ENCODE measurements at places on chromosomes 4 and X.

DNA sequence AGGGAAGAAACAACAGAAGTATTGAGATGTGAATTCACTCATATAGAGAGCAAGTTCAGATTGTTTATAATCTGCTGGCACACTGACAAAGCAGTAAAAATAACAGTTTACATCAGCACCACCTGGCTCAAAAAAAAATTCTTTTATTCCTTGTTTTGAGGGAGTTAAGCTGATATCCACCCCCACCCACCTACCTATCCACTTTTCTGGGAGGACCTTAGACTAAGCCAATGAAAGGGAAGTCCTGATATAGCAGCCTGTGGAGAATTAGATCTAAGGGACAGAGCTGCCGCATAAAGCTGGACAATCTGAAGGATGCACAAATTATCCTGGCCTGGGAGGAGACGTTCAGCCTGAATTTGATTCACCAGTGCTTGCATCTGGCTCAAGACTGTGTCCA is 264.5 kb downstream of the RCHY1 start:
- no peak for DNase-seq

DNA sequence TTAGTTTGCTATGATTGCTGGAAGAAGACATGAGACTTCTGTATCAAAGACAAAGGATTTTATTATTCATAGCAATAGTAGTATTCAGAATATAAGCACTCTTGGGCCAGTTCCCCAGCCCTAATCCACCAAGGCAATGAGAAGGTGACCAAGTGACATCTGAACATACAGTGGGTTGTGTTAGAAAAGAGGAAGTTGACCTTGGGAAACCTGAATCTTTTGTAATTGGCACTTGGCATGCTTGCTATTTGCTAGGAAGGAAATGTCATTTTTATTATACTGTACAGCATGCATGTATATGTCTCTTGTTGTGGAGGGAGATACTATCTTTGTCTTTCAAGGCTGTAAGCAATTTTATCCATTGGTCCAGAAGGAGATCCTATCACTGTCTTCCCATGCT is 216.1 kb upstream of the FAT1 start:
- DNase-seq: no peak

GRCh38 chrX:129785160-129785947 is 5.6 kb downstream of the SASH3 start:
- DNase-seq: no peak

DNA sequence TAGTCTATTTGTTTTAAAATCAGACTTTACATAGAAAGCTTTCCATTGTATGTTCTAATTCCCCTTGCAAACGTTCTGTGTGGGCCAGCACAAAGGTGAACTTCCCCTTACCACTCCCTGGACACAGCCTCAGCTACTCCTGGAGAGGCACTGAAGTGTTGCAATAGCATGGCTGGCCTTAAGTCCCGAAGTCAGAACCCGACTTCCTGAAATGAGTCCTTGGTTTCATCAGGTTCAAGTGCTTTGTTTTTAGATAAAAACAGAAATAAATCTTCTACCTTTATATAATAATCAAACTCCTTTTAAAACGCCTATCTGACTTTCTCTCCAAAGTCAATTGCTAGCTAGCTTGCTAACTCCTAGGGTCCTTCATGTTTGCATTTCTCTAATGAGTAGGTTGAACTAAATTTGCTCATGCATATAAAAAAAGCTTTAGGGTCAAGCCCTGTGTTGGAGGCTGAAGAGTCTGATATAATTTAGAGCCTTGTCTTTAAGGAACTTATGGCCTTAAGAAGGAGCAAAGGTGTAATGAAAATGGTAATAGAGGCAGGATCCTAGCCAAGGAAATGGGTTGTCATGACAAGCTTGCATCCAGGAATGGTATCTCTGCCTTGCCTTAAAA is 9.0 kb downstream of the BMP3 start:
- DNase-seq: no peak

GRCh38 chrX:15334561-15334960 is 762 bp downstream of the PIGA start:
- DNase-seq: no peak

DNA sequence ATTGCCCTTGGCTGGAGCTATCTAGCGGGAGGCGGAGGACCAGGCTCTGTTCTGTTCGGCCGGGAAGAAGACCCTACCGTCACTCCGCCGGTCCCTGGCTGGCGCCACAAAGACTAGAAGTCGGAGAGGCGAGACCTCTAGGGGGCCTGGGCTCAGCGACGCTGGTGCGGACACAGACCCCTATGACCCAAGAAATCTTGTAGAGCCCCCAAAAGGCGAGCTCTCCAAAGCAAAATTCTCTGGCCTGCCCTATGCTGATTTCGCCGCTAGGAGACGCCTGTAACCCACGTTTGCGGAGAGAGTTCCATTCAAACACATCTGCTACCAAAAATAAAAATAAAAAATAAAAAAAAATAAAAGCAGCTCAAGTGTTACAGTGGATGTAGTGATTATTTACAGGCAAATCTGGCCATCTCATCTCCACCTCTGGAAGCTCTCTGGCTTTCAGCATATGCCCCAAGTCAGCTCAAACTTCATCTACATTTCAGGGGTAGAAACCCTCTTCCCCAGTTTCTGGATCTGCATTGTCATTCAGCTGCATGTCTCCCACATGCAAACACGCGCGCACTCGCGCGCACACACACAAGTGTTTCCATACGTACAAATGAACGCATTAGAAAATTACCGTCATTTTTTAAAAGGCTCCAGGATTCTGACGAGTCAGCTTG is 2.4 kb upstream of the PCDH10 start:
- DNase-seq: no peak

- DNase-seq: no peak
Observed at GRCh38 chrX:139332441-139332840, 198.1 kb upstream of the F9 start.

- no peak for DNase-seq
Observed at GRCh38 chr4:5780831-5781480, 70.0 kb downstream of the EVC start.

GRCh38 chr4:136742333-136742732 is 790.0 kb downstream of the PCDH18 start:
- no peak for DNase-seq

DNA sequence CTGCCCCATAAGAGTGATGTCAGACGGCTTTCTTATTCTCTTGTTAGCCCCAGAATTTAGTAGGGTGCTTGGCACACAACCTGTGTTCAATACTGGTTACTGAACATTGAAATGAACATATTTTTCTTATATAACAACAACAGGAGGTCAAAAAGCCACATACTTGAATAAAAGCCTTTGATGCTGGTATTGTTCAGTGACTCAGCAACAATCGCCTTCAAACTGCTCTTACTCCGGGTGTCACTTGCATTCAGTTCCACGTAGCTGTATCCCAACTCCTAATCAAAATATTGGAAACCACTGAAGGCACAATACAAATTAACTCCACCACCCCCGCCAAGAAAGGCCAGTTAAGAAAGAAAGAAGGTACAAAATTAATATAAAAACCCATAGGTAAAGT is 61.5 kb downstream of the RFC1 start:
- DNase-seq: no peak

GRCh38 chr4:162705130-162705803 is 461.4 kb downstream of the NAF1 start:
- no peak for DNase-seq

DNA sequence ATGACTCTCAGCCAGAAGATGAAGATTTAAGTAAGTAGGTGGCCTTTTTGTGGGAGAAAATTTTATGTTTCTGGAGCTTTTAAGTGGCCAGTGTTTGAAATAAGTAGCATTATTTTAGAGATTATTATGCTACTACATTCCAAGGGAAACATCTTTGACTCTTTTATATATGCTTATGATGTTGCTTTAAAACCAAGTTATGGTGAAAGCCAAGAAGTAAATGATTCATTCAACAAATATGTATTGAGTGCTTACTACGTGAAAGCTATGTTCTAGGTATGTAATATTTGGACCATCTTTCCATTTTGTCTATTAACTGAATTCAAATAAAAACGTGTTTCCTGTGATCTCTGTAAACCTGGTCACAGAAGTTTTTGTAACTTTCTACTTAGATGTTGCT is 58.3 kb downstream of the ZFX start:
- DNase-seq: no peak

DNA sequence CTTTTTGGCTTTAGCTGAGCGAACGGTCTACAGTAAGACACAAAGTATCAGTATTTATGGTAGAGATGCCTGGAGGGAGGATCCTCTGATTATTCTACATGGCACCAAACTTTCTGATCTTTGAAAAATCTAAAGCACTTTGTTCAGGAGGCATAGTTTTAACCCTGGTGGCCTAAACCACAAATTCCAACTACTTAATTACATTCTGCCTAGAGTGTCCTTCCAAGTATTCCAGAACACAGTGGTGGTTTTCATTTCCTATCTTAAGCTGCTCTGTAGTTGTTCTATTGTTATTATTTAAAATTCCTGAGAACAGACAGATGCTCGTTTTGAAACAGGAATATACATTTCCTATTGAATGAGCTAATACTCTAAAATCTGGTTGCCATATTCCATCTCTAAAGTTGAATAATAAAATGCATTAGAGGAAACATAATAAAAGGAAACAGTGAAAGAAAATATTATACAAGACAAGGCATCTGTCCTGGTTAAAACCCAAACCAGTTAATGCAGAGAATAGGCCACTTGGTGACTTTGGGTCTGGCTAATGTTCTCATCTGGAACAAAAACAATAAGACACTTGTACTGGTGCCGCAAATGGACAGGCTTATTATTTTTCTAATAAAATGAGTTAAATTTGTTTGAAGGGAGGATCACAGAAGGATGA is 657.4 kb downstream of the SPRY1 start:
- no peak for DNase-seq
